ENCODE measurements at places on chromosomes 5 and 9.

- no peak for DNase-seq
These were observed 1366.1 kb upstream of the CDH9 start for GRCh38 chr5:28404363-28405071.

- no peak for DNase-seq
These were observed 177.8 kb downstream of the NSG2 start for GRCh38 chr5:174223355-174223754.

DNA sequence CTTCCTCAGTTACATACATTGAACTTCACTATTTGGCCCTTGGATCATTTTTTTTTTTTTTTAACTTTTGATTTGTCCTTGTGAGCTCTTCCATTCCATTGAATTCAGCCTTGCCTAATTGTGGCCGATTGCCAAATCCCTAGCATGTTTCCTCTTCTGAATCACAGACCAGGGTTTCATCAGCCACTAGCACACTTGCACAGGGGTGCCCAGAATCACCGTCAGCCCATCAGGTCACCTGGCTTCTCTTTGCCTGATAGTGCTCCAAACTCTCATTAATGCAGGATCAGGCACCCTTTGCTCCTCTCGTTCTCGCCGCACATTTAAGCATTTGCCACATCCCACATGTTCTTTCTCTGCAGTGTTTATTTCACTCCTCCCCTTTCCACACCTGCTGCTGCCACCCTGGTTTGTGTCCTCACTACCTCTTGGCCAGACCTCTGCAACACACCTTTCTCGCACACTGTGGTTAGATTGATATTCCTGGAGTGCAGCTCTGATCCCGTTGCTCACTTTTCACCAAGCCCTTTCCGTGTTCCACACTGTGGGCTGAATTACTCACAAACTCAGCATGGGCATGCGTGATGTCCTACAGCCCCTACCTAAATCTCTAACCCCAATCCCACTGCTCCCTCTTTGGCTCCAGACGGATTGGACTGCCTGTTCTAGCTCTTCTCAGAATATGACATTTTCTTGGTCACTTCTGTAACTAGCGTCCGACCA, 9.8 kb downstream of the PIK3R1 start:
- DNase-seq: peak; percentile 61

DNA sequence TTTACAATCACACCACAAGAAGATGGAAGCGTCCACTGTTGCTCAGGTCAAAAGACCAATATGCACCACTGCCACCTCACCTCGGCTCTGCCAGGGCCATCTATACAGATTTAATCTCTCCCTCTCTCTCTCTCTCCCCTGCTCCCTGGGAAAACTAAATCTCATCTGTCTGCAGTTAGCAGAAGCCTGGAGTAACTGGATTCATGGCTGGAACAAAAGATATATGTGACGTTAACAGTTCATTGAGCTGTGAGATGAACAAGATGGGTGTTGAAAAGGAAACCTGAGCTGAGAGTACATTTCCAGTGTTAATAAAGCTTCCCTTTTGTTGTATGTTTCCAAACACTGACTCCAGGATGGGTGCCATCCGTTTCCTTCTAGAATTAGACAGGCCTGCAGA, 369.7 kb downstream of the CDK5RAP2 start:
- DNase-seq: no peak

GRCh38 chr5:66469684-66470083, 126.5 kb upstream of the MAST4 start:
- DNase-seq: no peak

- no peak for DNase-seq
These were observed 22.3 kb upstream of the DPYSL3 start for GRCh38 chr5:147532156-147532555.

DNA sequence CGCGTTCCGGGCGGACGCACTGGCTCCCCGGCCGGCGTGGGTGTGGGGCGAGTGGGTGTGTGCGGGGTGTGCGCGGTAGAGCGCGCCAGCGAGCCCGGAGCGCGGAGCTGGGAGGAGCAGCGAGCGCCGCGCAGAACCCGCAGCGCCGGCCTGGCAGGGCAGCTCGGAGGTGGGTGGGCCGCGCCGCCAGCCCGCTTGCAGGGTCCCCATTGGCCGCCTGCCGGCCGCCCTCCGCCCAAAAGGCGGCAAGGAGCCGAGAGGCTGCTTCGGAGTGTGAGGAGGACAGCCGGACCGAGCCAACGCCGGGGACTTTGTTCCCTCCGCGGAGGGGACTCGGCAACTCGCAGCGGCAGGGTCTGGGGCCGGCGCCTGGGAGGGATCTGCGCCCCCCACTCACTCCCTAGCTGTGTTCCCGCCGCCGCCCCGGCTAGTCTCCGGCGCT, at the start of gene DAPK1:
DAPK1 (plus strand) TSS at position 264 of the 442 bp plus-strand sequence. CDS start 1,211 bp downstream, outside the sequence.
- DNase-seq: peak; percentile 43

- no peak for DNase-seq
These were observed 6.9 kb upstream of the PDCL start for GRCh38 chr9:122835313-122835731.

GRCh38 chr5:56039985-56040384, 45.2 kb upstream of the IL6ST start:
- no peak for DNase-seq

GRCh38 chr9:122036988-122037387, 56.1 kb downstream of the TTLL11 start:
- no peak for DNase-seq

GRCh38 chr5:35847491-35847890, 9.2 kb upstream of the IL7R start:
- no peak for DNase-seq

DNA sequence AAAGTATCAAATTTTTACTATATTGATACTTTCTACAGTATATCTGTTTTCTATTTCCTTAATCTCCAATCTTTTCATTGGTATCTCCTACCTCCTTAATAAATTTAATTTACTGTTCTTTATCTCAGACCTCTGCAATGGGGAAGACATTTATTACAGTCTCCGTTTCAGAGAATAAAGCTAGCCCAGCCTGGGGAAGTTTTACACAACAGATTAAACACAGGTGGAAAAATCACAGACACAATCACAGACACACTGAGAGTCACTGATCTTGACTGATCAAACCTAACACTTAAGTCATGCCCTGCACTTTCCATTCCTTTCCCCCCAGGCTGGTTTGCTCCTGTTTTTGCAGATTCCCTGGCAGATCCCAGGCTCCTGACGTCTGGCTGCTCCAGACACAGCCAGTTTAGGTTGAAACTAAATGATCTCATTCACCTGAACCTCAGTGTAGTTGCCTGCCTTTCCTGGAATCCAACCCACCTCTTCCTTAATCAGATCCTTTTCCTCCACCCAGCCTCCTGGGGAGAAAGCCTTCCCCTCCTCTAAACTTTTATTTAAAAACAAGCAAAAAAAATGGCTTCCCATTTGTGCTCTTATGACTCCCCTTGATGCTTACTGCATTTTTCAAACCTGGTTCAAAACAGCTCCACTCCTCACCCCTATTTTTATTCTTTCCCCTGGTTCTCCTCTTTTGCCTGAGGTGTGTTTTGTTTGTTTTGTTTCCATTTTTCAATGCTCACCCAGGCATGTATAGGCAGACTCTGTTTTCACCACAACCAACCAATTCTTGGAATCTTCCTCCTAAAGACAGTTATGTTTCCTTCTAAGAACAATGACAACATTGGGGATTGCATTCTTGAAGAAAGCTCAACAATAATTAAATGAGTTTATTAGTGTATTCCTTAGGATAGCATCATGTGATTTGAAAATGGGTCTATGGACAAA, 29.5 kb upstream of the OSMR start:
- DNase-seq: no peak

DNA sequence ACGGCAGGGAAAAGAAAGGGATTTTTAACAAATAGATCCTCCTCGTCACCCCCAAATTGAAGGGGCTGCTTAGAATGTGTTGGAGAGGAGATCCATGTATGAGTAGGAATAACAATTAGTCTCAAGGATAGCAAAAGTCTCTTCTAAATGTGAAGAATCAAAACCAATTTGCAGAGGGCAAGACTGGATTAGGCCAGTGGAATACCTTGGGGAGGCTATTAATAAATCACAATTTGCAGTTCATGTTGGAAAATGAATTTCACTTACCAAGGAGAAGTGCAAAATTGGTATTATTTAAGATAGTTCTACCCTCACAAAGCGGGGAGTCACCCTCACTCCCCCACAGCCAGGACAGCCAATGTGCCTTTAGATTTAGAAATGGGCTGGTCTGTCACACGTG, 299.8 kb upstream of the SLC30A5 start:
- DNase-seq: no peak

DNA sequence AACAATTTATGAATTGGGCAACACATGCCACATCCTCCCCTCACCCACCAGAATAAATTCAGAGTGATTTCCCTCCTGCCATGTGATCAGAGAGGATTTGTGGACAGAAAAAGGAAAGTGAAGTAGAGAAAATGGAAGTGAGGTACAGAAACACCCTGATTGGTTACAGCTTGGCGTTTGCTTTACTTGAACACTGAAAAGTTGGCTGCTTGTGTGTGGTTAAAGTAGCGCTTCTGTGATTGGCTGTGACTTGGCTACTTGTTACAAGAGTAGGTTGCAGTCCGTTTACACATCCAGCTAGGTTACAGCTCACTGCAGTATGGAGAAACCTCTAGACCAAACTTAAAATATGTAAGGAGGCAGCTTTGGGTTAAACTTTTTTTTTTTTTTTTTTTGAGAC, 205.2 kb upstream of the ZNF608 start:
- DNase-seq: no peak

- no peak for DNase-seq
These were observed 765.3 kb downstream of the MTRR start for GRCh38 chr5:8634219-8634618.

- DNase-seq: no peak
These were observed 11.1 kb upstream of the MLANA start for GRCh38 chr9:5879419-5880181.

Data from heart left ventricle (tissue), 16 donors.